ENCODE measurements at places on chromosomes 2 and 18. TPM values are rescaled to one million over a fixed set of nuclear protein-coding genes. Genes with fewer than 3 reads are reported as not detected.

GRCh38 chr18:72410399-72410798, 133.7 kb downstream of the CBLN2 start:
- no peak for DNase-seq

GRCh38 chr2:217998926-217999594, 3.7 kb downstream of the TNS1 start:
- DNase-seq, result no peak

DNA sequence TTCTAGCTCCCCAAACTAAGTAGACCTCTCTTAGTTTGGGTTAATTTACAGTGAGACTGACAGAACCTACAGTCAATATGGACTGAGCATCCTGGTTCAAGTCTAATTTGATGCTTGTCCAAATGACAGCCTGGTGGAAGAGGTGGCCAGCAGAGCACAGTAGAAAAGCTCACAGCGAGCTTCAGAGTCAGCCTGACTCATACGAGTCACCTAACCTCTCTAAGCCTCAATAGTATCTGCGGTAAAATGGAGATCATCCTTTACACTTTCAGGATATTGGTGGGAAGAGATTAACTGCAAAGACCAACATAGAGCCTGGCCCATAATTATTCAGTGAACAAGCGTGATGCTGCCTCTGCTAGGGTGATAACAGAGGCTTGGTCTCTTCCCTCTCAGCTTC, 54.5 kb downstream of the DOCK10 start:
- no peak for DNase-seq

DNA sequence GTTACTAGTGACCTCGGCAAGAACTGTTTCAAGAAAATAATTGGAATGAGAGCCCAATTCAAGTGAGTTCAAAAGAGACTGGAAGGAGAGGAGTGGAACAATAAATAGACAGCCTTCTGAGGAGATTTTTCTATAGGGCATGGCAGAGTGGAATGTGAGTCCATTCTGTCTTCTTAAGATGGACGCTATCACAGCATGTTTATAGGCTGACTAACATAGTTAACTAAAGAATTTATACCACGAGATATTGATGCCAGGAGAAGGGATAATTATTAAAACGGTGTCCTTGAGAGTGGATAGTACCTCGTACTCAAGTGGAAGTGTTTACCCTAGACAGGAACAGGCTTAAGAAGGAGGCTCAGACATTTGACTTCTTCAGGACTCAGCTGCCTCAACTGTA, 143.5 kb upstream of the RBBP8 start:
- DNase-seq, result no peak

DNA sequence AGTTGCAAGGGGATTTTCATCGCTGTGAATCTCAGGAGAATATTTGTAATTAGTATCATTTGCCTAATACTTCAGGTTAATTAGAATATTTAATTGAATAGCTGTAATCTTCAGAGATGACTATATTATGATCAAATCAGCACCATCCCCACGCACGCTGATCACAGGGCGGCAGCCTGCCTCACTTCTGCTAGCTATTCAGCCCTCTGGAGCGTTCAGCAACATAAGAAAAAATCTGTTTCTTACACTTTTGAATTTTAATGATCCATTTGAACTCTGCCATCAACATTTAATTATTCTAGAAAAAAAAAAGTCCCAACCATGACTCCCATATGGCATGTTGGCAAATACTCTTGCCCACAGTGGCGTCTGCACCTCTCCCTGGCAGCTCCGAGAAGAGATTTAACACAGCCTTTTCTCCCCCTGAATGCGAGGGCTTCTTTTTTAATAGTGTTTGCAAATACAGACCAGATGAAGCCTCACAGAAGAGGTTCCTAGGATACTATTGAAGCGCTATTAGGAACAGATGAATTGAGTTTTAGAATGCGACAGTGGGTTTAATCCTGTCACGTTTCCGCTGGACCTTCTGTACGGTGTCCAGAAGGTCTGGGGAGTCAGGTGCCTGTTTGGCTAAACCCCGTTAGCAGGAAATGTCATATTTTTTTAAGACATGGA, 731.9 kb upstream of the SALL3 start:
- no peak for DNase-seq

DNA sequence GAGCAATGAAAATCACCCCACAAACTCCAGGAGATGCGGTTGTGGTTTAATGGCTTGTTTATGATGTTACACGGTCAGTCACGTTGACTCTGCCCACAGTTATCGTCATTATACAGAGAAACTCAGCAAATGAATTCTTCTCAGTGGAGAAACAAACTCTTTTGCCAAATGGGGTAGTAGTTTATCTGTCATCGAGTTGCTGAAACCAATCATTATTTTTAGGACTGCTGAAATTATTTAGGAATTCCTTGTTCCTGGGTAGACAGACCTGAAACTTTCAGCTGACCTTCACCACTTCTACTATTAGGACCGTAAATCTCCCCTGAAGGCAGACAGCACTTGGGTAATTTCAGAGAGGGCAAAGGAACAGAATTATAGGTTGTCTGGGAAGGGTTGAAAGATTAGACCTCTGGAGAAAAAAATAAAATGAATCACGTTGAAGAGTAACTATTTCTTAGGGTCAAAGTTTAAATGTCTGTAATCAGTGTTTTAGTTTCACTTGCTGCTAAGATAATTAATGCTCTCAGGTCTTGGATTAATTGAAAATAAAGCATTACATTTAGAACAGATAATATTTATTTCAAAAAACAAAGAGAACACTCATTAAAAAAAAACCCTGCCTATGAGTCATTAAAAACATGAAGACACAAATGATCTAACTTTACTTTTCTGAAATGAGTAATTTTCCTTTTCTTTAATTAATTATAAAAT, 52.1 kb upstream of the LYPD6 start:
- peak; percentile 17 for DNase-seq

DNA sequence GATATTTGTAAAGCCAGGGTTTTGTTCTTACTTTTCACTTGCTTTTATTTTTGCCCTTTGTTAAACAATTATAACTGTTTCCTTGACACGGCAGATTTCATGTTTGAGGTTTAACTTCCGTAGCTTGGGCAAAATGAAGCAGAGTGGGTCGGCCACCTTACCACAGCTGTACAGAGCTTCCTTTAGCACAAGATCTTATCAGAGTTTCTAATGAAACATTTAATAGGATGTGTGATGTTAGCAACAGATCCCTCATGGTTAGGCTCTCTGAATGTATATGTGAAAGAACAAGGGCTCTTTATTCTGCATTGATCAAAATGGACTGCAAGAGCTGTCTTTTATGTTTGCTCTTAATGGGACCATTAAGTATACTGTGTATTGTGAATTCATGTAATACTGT, 22.3 kb downstream of the RNF125 start:
- no peak for DNase-seq

GRCh38 chr2:156538083-156538504, 101.9 kb downstream of the GPD2 start:
- no peak for DNase-seq

- DNase-seq, result no peak
These were observed 2.0 kb upstream of the HK2 start for GRCh38 chr2:74831693-74832530.

HRH4 gene
- total RNA-seq, result not detected

CDH7 gene
- total RNA-seq, result not detected

Data from G401 (cell line).